GM13976 (cell line): ENCODE measurements at places on chromosomes 13 and 19.
A peak's percentile ranks its signal among the peaks of the same experiment; 100 is the strongest.

DNA sequence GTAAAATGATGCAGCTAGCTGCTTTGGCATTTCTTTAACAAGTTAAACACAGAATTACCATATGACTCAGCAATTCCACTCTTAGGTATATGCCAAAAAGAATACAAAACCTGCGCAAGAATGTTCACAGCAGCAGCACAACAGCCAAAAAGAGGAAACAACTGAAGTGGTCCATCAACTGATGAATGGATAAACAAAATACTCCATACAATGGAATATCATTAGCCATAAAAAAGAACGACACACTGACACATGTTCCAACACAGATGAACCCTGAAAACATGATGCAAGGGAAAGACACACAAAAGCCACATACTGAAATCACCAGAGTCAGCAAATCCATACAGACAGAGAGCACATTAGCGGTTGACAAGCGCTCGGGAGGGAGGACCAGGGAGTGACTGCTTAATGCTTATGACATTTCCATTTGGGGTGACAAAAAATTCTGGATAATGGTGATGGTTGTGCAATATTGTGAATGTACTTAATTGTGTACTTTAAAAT lies 3.0 kb downstream of the PCID2 start:
- DNase-seq = no peak

DNA sequence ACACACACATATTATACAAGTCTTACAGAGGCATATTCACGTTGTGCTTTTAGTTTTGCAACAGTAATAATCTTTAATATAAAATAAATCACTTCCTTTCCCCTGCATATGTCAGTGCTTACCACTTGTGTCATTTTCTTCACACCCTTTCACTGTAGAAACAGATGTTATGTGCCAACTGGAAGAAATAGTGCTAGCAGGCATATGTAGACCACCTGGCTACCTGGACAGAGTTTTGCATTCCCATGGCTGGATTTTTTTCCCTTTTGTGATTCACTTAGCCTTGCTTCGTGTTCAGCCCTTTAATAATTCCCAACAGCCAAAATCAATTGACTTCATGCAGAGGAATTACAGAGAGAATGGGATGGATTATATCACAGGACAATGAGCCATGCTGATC lies 399.1 kb upstream of the SPRY2 start:
- DNase-seq = no peak

- DNase-seq = no peak
Observed at GRCh38 chr19:46118136-46118535, 6.4 kb downstream of the IGFL3 start.

- DNase-seq = no peak
Observed at GRCh38 chr13:113973218-113974164, at the start of gene C13orf46. Gene C13orf46 (minus strand): TSS chr13:113974076. CDS start chr13:113973997, 79 bp downstream.

GRCh38 chr13:90055760-90056159 lies 1291.7 kb upstream of the MIR17HG start:
- DNase-seq = no peak

DNA sequence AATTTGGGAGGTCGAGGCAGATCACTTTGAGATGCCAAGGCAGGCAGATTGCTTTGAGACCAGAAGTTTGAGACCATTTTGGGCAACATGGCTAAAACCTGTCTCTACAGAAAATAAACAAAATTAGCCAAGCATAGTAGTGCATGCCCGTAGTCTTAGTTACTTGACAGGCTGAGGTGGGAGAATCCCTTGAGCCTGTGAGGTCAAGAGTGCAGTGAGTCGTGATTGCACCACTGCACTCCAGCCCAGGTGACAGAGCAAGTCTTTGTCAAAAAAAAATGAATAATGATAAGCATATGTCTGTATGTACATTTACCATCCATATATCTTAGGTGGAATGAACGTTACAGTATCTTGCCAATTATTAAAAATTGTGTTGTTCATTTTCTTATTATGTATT lies 2447.7 kb downstream of the PCDH9 start:
- no peak for DNase-seq

GRCh38 chr19:485583-486236 lies 10.6 kb upstream of the MADCAM1 start:
- DNase-seq = no peak

DNA sequence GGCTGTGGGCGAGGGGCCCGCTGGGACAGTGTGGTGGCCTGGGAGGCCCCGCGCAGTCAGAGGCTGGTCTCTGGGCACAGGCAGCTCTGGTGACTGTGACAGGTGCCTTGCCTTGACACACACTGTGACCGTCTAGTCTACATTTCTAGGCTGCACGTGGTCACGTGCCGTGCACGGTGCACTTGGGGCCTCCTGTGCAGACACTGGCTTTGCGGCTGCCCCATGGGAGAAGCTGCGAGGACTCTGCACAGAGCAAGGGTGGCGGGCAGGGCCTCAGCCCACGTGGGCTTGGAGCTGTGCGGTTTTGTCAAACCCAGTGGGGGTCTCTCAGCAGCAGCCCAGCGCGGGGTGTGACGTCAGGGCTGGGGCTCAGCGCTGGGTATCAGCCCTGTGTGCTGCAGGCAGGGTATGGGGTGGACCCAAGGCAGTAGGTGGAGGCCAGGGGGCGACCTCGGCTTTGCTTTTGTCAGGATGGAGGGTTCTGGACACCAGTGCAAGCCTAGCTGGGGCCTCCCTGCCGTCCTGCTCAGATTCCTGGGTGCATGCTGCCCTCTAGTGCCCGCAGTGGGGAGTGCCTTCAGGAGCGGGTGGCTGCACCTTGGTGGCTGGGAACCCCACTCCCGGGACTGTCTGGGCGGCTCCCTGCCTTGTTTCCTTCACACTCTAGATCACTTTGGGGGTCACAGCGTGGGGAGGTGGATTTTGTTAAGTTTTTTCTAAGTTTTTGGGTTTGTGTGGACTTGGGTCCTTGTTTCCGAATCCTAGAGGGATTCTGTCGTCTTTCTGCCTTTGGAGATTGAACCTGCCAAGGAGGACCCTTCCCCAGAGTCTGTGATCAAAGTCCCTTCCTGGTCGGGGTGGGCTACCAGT lies 62.6 kb downstream of the KDM4B start:
- DNase-seq = peak; percentile 94

GRCh38 chr19:7287722-7288121 lies 6.5 kb downstream of the INSR start:
- DNase-seq = no peak

GRCh38 chr13:109859216-109859835 lies 72.9 kb upstream of the IRS2 start:
- DNase-seq = no peak

- DNase-seq = no peak
Observed at GRCh38 chr13:76656500-76656899, 229.7 kb downstream of the KCTD12 start.

DNA sequence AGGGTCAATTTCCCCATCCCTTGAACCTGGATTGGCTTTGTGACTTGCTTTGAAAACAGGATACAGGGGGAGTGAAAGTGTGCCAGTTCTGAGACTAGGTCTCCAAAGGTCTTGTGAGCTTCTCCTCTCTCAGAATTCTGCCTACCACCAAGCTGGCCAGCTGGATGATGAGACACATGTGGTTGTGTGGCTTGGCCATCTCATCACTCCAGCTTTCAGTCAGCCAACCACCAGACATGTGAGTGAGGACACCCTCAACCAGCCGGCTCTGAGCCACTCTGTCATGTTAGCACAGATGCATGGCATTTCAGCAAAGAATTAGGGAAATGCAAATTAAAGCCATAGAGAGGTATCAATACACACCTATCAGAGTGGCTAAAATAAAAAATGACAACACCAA lies 29.5 kb downstream of the ENOX1 start:
- DNase-seq = no peak

- no peak for DNase-seq
Observed at GRCh38 chr13:98548230-98548629, 28.7 kb downstream of the STK24 start.

DNA sequence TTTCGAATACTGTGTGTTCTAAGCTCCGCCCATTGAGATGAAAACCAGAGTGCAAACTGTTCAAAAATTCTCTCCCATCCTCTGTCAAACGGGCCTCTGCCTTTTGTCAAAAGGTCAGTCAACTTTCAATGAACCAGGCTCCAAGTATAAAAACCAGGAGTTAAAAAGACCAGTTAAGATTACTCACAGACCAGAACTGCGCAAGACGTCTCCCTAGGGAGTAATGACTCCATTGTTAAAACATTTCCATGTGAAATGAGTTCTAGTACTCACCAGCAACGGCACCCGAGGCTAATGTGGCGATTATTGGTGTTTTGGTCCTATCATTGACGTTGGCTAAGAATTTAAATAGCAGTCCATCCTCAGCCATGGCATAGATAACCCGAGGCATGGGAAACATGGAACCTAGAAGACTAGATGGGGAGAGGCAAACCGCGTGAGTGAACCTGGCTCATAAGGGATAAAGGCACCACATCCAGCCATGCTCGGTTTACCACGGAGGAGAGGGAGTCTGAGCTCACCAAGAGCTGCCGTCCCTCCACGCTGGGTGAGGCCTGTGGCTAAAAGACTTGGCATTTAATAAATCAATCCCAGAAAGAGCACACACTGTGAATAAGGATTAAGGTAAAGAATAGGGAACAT lies 73.3 kb downstream of the SLC7A1 start:
- DNase-seq = no peak

GRCh38 chr13:108113407-108113806 lies 101.9 kb downstream of the LIG4 start:
- no peak for DNase-seq

DNA sequence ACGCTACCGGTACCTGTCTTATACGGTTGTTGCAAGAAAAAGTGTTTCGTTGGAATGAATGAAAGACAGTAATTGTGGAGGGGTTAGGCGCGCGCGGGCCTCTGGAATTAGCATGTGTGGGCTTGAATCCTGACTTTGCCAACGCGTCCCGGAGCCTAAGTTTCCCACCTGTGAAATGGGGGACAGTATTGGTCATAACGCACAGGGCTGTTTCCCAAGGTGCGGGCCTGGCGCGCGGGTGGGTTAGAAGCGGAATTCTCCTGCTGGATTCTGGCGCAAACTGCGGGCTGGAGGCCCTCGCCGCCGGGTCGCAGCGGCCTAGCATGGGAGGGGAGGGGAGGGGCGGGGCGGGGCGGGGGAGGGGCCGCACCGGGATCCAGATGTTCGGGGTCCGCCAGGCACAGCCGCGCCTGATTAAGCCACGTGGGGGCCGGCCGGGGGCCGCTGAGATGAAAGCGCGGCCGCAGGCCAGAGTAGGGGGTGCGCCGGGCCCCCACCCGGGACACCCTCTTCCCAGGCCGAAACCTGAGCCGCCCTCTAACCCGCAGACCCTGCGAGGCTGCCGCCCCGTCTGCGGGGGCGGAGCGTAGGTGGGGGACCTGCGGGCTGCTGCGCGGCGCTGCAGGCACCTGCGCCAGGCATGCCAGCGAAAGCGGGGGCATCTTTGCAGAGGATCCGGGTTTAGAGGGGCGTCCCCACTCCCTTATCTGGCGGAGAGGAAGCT lies 1.2 kb upstream of the TMEM59L start:
- DNase-seq = peak; percentile 41

- no peak for DNase-seq
Observed at GRCh38 chr19:9891609-9892373, 44.5 kb downstream of the OLFM2 start.

- DNase-seq = no peak
Observed at GRCh38 chr13:50529154-50529882, 314.2 kb downstream of the DLEU7 start.

DNA sequence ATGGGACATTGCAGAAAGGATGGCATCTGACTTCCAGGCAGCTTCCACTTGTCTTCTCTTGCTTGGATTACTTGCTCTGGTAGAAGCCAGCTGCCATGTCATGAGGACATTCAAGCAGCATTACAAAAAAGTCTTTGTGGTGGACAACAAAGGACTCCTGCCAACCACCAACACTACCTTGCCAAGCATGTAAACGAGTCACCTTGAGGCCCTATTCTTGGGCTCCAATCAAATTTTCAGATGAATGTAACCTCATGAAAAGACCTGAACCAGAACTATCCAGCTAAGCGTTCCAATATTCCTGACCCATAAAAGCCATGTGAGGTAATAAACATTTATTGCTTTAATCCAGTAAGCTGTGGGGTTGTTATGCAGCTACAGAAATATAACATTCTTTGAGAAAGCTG lies 12.5 kb downstream of the PROSER1 start:
- no peak for DNase-seq

- no peak for DNase-seq
Observed at GRCh38 chr19:49324801-49325576, at the start of gene SLC6A16. Gene SLC6A16 (minus strand): TSS chr19:49325191. CDS start chr19:49311347, 13,844 bp downstream.

DNA sequence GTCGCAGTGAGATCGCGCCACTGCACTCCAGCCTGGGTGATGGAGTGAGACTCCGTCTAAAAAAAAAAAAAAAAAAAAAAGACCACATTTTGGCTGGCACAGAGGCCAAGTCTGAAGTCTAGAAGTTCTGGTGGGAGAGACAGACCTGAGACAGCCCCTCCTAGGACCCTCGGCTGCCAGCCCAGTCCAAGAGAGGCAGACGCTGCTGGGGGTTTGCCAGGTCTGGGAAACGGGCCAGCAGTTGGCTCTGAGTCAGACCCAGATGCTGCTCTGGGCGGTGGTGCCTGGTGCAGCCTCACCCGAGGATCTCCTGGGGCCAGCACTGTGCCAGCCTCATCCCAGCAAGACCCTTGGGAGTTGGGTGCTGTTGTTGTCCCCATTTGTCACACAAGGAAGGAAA lies 5.8 kb downstream of the FCHO1 start:
- DNase-seq = no peak

DNA sequence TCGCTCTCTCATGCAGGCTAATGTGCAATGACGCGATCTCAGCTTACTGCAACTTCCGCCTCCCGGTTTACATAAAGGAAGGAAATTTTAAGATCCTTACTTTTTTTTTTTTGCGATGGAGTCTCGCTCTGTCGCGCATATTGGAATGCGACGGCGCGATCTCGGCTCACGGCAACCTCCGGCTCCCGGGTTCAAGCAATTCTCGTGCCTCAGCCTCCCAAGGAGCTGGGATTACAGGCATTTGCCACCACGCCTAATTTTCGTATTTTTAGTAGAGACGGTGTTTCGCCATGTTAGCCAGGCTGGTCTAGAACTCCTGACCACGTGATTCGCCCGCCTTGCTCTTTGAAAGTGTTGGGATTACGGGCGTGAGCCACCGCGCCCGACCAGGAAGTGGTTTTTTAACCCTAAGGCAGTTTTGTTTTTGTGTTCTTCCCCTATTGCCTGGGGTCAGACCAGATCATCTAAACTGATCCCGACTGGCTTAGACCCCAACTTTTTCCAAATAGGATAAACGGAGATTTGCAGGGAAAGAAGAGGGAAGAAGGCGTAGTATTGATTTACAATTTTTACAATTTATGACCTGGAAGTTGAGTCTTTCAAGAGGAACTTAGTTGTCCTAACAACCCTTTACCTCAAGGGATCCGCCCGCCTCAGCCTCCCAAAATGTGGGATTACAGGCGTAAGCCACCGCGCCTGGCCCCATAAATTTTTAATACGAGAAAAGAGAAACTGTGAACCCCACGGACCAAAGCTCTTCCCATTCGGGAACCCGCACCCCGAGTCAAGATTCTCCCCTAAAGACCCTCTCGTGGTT lies 142.0 kb downstream of the ZNF737 start:
- peak; percentile 22 for DNase-seq

- no peak for DNase-seq
Observed at GRCh38 chr19:34932494-34932893, 5.8 kb downstream of the ZNF30 start.
